Neuronal stem cell (in vitro differentiated cells): ENCODE measurements at places on chromosomes 7 and 10.

- DNase-seq: no peak
Observed at GRCh38 chr7:11527707-11528106, 304.3 kb downstream of the THSD7A start.

DNA sequence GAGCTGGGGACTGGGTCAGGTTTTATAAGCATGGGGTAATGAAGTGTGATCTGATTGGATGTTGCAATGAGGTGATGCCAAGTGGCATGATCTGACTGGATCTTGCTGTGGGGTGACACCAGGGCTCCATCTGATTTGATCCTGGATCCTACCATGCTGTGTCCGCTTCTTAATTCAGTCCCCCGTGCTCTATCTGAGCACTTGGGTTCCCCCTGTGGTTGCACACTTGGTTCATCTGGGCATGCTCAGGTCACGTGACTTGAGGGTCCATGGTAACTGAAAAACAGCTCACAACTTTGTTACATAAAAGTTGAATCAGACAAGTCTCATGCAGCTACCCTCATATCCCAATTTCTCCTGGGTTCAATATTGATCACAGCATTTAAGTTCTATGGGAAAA, 448.6 kb upstream of the NRP1 start:
- no peak for DNase-seq

DNA sequence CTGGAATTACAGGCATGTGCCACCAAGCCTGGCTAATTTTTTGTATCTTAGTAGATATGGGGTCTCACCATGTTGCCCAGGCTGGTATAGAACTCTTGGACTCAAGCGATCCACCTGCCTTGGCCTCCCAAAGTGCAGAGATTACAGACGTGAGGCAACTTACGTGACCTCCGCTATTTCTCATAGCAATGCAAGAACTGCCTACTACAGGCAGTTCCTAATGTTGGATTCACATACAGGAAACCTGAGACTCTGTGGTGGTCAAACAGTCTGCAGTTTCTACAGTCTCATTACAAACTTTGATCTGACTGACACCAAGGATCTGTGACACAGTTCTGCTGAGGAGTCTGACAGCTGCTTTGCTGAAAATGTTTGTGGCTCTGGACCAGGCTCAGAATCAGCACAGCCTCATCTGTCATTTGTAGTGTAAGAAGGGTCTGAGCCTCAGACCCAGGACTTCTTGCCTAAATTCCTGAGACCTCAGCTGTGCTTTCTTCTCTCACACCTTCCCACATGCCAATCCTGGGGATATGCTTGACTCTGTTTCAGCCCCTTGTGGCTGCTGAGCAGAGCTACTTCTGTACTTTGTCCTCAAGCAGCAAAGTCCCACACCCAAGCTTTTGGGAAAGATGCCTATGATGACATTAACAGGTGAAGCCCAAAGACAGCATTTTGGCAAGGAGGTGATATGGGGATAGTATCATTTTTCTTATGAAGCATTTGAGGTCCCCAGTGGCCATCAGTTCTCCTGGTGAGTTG, 48.0 kb upstream of the CYP2C9 start:
- DNase-seq: no peak

GRCh38 chr7:74027683-74028320, at the start of gene ELN:
Gene ELN, plus strand, starts transcription at chr7:74028173. Its CDS starts 15 bp downstream, at chr7:74028188.
- DNase-seq: no peak

DNA sequence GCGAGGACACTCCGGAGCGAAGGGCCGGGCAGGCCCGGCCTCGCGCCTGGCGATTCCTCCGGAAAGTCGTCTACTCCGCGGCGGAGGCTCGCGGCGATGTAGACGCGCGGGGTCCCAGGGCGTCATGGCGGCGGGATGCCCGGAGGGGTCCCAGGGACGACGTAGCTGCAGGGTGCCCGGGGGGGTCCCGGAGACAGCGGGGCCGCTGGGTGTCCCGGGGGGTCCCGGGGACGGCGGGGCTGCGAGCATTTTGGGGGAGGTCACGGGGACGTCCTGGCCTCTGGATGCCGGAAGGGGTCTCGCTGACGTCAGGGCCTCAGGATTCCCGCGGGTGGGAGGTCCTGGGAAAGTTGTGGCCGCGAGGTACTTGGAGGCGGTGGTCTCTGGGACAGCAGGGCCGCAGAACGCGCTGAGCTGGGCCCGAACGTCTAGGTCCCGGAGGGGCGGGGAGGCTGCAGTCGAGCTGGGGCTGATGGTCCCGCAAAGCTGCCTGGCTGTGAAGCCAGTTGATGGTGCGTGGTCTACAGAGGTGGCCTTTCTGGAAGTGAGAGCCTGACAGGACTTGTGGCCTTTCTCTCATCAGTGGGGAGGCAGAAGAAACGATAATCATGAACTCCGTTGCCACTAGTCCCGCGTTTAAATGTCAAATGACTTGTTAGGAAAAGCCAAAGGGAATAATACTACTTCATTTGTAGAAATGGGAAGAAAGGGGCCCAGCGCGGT, 637 bp downstream of the HSPA14 start:
- peak; percentile 63 for DNase-seq

- DNase-seq: no peak
Observed at GRCh38 chr7:46600340-46600739, 679.3 kb upstream of the IGFBP3 start.

DNA sequence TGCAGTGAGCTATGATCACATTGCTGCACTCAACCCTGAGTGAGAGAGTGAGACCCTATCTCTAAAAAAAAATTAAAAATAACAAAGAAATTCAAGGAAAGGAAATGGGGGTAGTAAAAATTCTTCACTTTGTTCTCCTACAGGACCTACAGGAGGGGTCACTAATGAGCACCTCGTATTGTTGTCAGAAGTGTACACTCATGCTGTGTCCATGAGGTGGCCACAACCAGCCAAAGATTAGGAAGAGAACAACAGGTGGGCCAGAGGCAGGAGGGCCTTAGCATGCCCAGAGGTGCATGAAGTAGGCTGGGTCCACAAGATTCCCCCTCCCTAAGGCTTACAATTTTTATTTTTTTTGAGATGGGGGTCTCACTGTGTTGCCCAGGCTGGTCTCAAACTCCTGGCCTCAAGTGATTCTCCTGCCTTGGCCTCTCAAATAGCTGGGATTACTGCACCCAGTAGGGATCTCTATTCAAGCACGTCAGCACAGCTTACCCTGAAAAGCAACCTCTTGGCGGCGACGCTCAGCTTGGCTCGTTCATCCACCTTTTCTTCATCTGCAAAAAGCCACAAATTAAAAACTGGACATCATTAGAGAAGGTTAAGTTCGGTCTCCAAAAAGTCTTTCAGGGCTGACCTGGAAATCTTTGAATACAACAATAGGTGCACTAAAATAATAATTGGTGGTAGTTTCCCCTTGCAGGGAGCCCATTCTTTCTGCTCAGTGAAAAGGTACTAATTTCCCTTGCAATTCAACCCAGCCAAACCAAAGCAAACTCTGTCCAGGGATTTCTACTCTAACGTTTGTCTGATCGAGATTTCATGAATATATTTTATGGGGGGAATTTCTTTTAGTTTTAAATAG, 104.4 kb downstream of the SVIL start:
- peak; percentile 14 for DNase-seq

GRCh38 chr7:117567781-117568180, 88.0 kb downstream of the CFTR start:
- no peak for DNase-seq

DNA sequence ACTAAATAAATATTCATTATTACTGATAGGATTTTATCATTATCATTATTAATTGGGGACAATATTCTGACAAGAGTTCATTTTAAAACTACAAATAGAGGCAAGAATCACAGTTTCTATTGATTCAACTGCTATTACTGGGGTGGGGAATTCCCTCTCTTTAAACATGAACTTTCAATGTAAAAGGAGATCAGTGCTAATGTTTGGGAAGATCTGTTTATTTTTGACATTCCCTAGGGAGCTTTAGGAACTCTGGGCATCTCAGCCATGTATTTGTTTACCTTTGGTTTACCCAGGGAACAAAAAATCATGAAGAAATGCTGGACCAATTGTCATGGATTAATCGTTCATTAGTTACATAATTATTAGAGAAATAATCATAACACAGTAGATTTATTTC, 443.2 kb upstream of the AKR1E2 start:
- DNase-seq: no peak

- no peak for DNase-seq
Observed at GRCh38 chr7:123282181-123282580, 82.4 kb upstream of the SLC13A1 start.

GRCh38 chr7:23295401-23295697, 3.8 kb upstream of the MALSU1 start:
- DNase-seq: no peak

DNA sequence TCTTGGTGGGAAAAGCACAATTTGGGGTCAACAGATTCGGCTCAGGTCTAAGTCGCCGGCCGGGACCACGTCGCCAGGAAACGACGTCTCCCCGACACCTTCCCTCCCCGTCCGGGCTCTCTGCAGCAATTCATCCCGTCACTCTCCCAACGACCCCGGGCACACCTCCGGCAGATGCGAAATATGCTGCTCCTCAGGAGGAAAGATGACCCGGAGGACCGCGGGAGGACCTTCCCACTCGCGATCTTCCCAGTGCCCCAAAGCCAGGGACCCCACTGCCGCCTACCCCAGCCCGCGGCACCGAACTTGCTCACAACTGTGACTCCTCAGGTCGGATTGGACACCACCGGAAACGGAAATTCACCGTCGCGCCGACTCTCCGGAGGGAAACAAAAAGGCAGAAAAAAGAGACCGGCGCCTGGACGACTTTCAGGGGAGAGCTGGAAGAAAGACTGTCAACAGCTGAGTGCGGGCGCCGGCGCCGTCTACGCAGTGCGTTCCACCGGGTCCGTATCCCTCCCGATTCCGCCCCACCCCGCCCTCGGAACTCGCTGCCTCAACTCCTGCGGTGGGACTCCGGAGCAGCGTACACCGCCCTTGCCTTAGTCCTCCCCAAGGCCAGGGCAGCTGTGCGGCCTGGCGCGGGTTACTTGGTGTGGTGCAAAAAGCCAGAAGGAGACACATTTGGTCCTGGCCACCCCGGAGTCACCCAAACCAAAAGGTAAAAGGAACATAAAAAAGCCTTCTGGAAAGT, 13.8 kb upstream of the SEC24C start:
- DNase-seq: peak; percentile 89
